ENCODE measurements at places on chromosomes 11 and 22.

GRCh38 chr11:8082391-8083087 lies 1.5 kb downstream of the TUB start:
- no peak for DNase-seq

GRCh38 chr22:35537232-35537631 lies 3.4 kb upstream of the RASD2 start:
- DNase-seq, result no peak

GRCh38 chr11:118927554-118928100 lies 1.9 kb upstream of the BCL9L start:
- no peak for DNase-seq

DNA sequence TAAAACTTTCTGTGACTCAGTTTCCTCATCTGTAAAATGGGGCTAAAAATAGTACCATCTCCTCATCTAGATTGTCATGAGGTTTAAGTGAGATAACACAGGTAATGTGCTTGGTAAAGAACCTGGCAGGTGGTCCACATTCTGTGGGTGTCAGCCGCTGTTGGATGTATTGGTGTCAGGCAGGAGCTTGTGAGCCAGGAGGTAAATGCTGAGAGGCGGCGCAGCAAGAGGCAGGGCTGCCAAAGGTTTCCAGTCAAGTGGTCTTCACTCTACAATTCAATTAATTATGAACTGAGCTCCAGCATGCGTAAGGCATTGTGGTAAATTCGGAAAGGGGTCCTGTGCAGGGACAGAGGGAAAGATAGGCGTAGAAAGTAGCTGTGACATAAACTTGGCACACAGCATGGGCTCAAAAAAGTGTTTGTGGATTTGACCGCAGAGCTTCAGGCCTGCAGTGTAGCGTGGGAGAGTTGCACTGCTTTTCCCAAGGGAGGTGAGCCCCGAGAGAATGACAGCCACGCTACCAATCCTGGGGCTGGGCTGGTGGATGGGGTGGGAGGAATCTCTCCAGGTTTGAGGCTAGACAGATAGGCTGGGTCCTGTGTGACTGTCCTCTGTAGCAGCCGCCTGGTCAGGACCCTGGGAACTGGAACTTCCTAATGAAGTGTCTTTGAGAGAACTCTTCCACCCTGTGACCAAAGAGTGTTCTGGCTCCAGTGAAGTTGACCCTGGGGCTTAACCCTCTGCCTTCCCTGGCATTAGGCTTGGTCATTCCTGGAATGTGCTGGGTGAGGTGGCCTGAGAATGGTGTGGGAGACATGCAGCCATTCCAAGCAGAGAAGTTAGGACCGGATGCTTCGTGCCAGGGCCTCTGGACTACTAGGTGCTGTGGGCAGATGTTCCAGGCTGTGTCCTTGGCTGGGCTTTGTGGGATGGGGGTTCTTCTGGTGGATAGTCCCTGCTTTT lies 122.4 kb downstream of the FEZ1 start:
- no peak for DNase-seq

DNA sequence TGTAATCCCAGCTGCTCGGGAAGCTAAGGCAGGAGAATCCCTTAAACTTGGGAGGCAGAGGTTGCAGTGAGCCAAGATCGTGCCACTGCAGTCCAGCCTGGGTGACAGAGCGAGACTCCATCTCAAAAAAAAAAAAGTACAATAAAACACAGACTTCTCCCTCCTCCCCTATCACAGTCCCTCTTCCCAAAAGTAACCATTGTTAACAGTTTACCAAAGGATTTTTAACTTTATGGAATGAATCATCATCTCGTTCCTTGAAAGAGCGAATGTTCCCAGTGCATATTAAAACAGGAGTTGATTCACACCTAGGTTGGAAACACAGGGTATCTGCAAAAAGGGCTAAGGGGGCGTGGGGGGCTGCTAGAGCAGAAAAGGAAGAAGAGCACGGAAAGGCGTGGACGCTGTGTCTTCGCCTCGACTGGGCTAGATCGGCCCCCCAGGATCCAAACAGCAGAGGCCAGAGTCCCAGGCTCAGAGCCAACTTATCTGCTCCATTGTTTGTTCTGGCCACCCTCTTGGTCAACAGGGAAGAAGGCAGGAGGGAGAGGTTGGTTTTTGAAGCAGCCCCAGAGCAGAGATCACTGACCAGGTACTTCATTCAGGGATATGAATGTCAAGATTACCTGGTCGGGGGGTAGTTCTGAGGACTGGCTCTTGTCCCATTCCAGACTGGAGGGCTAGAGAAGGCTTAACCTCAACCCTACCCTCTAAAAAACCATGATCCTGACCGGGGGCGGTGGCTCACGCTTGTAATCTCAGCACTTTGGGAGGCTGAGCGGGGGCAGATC lies 2.1 kb upstream of the AHNAK start:
- DNase-seq, result no peak

DNA sequence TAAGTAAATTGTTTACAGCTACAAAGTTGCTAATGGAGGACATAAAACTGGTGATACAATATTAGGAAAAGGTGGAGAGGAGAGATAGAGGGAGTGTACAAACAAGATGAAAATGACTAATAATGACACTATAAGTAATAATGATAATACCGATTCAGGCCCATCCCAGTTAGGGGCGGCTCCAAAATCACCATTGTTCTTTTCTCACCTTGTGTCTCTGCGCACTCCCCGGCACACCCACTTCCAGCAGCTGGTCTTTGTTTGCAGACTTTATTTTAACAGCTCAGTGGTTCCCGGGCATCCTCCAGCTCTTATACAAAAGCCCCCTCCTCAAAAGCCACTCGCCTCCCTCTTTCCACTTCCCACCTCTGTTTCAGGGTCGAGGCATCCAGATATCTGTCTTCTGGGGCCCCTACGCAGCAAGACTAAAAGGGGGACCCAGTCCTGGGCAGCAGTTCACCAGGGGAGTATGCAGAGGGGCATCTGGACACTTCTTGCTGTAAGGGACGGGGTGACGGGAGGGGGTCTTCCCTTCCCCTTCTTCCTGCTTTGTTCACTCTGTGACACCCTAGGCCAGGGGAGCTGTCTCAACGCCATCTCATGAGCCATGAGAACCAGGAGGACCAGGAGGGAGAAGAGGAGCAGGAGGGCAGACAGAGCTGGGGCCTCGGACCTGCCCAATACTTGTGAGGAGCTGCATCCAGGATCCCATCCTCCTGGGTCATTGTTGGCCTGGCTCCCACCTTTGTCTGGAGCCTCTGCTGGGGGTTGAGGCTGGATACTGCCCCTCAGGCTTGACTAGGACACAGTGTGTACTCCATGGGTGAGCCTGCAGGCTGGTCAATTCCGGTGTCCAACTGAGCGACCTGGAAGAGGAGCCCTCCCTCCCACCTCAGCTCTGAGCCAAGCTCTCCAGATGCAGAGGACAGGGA lies 2.7 kb downstream of the APOL2 start:
- DNase-seq, result no peak

Measured in CD4-positive, alpha-beta T cell treated with Interleukin-21 for 1 hour (primary cell).